ENCODE measurements at places on chromosomes 16 and 17. TPM values are rescaled to one million over a fixed set of nuclear protein-coding genes. Genes with fewer than 3 reads are reported as not detected.

Gene BHLHA9
- not detected for polyA plus RNA-seq

Gene MPV17L
- 3.0 TPM for polyA plus RNA-seq

Gene RGS9
- 5.0 TPM for polyA plus RNA-seq

Gene WNT9B
- 0.03 TPM for polyA plus RNA-seq

Gene BEAN1
- not detected for polyA plus RNA-seq

Gene ALDOC
- polyA plus RNA-seq: 38.4 TPM

Gene IKZF3
- 0.60 TPM for polyA plus RNA-seq

Gene ZNF646
- polyA plus RNA-seq: 4.9 TPM

Gene FAM20A
- polyA plus RNA-seq: 3.0 TPM

Gene TBC1D28
- not detected for polyA plus RNA-seq

Gene SSTR5
- not detected for polyA plus RNA-seq

Gene SMIM36
- not detected for polyA plus RNA-seq

Gene OR1F1
- not detected for polyA plus RNA-seq

Gene ABCA9
- polyA plus RNA-seq: 1.5 TPM

Gene TEKT3
- not detected for polyA plus RNA-seq

Gene HOXB4
- polyA plus RNA-seq: 0.23 TPM

Gene ELP5
- 70.9 TPM for polyA plus RNA-seq

Gene SULT1A3
- 21.0 TPM for polyA plus RNA-seq

Gene CCL18
- 4.9 TPM for polyA plus RNA-seq

Gene CCDC144A
- not detected for polyA plus RNA-seq

Gene CCT6B
- 1.2 TPM for polyA plus RNA-seq

Gene PITPNC1
- 15.7 TPM for polyA plus RNA-seq

Gene ZNF469
- 0.61 TPM for polyA plus RNA-seq

Gene EVPL
- polyA plus RNA-seq: 4.8 TPM

Gene PRAC1
- polyA plus RNA-seq: 572 TPM

Gene TGFB1I1
- 10.4 TPM for polyA plus RNA-seq

Gene B4GALNT2
- polyA plus RNA-seq: 2.4 TPM

Gene STH
- polyA plus RNA-seq: not detected
